ENCODE measurements at places on chromosomes 2 and 18. TPM values are rescaled to one million over a fixed set of nuclear protein-coding genes. Genes with fewer than 3 reads are reported as not detected.
A peak's percentile ranks its signal among the peaks of the same experiment; 100 is the strongest.

Gene HOXD3
- total RNA-seq = not detected

Gene EN1
- not detected for total RNA-seq

DNA sequence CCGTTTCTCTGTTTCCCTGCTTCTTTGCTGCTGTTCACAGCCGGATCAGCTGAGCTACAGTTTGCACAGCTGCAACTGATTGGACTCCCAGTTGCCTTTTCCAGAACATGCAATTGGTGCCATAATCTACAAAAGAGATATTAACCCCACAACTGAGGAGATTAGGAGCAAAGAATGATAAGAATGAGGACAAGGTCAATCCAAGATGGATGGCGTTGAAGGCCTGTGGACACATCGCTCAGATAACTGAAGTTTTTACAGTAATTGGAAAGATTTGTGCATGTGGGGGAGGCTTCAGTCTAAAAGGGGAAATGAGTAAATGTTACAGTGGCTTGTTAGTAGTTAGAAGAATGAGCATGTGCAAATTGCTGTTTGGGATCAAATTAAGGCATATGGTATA, 263.2 kb downstream of the TGIF1 start:
- no peak overlapping the region for H3K4me3 ChIP-seq
- peaks cover 50% of the 10 kb centered on the region for H3K27me3 ChIP-seq
- H3K4me1 ChIP-seq = peaks cover 8% of the 10 kb centered on the region
- H3K27ac ChIP-seq = peak overlapping the region; percentile 2
- no peak for DNase-seq

- H3K4me3 ChIP-seq = no peak overlapping the region
- no peak for DNase-seq
- no peaks in the 10 kb centered on the region for H3K27me3 ChIP-seq
- H3K36me3 ChIP-seq = no peaks in the 10 kb centered on the region
- H3K27ac ChIP-seq = no peak overlapping the region
These were observed 114.2 kb upstream of the ID2 start for GRCh38 chr2:8567469-8568260.

Gene IL1A
- 0.44 TPM for total RNA-seq

Gene NTSR2
- not detected for total RNA-seq

- H3K27me3 ChIP-seq = peaks cover 4% of the 10 kb centered on the region
- peak overlapping the region; percentile 94 for H3K4me3 ChIP-seq
- DNase-seq = no peak
- H3K36me3 ChIP-seq = peaks cover 2% of the 10 kb centered on the region
- peak overlapping the region; percentile 90 for H3K27ac ChIP-seq
These were observed 828 bp downstream of the DYNC1I2 start for GRCh38 chr2:171688129-171688465.

DNA sequence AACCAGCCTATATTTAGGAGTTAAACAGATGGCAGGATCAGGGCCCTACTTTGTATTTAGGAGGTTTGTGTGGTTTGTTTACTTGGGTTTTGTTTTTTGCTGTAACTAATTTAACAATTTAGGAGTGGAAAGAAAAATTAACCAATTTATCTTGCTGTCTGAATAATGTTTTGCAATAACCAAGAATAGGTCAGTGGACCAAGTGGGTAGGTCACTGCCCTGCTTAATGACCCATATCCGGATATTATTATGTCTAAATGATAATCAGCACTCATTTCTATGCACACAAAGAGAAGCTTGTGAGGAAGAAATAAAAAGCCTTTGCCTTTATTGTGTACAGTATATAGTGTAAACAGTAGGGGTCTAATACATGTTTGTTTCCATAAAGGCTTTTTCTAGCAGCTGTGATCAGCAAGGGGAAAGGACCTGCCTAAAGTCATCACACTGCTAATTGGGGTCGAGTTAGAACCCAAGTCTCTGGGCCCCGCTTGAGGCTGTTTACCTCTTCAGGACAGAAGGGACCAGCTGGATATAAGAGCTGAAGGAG, 76.6 kb downstream of the TGOLN2 start:
- DNase-seq = no peak
- H3K27ac ChIP-seq = no peak overlapping the region
- H3K4me3 ChIP-seq = no peak overlapping the region

DNA sequence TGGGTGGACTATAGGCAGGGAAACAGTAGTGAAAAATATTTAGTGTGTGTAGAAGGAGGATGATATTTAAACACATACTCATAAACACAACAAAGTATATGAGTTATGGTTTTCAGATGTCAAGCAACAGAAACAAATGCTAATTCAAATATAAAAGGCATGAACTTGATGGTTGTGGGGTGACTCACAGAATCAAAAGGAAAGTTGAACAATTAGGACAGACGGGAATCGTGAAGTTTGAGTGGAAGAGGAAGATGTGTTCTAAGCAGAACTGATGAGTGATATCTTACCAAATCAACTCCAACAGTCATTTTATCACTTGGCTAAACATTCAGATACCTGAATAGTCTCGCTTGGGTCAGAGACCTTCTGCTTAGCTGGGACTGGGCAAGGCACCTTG, 53.6 kb upstream of the ITGA6 start:
- no peaks in the 10 kb centered on the region for H3K36me3 ChIP-seq
- peaks cover 29% of the 10 kb centered on the region for H3K27me3 ChIP-seq
- no peaks in the 10 kb centered on the region for H3K4me1 ChIP-seq
- DNase-seq = no peak

Gene GALNT13
- total RNA-seq = not detected

DNA sequence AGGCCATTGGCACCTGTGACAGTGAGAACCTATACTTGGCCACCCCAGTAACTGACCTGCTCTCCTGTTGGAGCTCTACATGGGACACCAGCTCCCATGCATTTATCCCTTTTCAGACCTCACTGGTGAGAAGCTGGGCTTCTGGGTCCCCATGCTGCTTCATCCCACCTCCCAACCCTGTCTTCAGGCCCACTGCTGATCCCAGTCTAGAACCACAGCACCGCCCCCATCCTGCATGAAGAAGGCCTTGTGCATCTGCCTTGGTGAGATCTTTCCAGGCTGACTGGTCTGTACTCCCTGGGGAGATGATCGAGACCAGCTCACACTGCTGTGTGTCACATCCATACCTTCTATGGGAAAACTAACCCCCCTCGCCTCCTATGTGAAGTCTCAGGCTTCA, 22.7 kb downstream of the TTC32 start:
- H3K27ac ChIP-seq = no peak overlapping the region
- no peaks in the 10 kb centered on the region for H3K27me3 ChIP-seq
- no peaks in the 10 kb centered on the region for H3K36me3 ChIP-seq
- no peak for DNase-seq

GRCh38 chr2:96760986-96761832, 507 bp downstream of the CNNM4 start:
- peaks cover 34% of the 10 kb centered on the region for H3K4me1 ChIP-seq
- no peaks in the 10 kb centered on the region for H3K27me3 ChIP-seq
- peak overlapping the region; percentile 94 for H3K27ac ChIP-seq
- H3K36me3 ChIP-seq = no peaks in the 10 kb centered on the region

Gene LONRF2
- total RNA-seq = 0.18 TPM

- peaks cover 1% of the 10 kb centered on the region for H3K36me3 ChIP-seq
- no peaks in the 10 kb centered on the region for H3K27me3 ChIP-seq
- H3K4me3 ChIP-seq = no peak overlapping the region
These were observed 23.9 kb downstream of the NOL10 start for GRCh38 chr2:10665833-10666232.

Gene OXER1
- 0.25 TPM for total RNA-seq

DNA sequence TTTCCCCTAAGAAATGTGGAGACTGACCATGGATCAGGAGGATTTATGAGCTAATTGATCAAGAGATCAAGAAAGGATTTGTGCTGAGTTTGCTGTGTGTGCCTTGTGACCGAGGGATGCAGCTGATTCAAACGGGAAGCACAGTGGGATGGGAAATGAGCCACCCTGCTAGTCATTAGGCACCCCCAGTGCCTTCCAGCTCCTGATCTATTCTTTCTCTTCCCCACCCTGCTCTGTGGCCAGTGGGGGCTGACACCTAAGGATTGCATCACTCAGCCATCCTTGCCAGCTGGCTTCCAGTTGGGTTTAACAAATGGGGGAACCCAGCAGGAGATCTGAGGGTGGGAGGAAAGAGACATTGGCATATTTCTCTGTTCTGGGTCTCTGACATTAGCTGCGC, 132.2 kb upstream of the CXCR4 start:
- DNase-seq = no peak
- no peaks in the 10 kb centered on the region for H3K27me3 ChIP-seq
- H3K4me3 ChIP-seq = no peak overlapping the region
- peaks cover 17% of the 10 kb centered on the region for H3K4me1 ChIP-seq

DNA sequence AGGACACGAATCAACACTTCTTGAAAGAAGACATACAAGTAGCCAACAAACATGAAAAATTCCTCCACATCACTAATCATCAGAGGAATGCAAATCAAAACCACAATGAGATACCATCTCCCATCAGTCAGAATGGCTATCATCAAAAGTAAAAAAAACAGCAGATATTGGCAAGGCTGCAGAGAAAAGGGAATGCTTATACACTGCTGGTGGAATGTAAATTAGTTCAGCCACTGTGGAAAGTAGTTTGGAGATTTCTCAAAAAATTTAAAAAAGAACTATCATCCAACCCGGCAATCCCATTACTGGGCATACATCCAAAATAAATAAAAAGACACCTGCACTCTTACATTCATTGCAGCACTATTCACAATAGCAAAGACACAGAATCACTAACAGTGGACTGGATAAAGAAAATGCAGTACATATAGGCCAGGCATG, 78.7 kb downstream of the GRB14 start:
- H3K27ac ChIP-seq = no peak overlapping the region
- no peaks in the 10 kb centered on the region for H3K4me1 ChIP-seq
- H3K36me3 ChIP-seq = no peaks in the 10 kb centered on the region
- no peak overlapping the region for H3K4me3 ChIP-seq
- no peak for DNase-seq

Gene RRM2
- 0.32 TPM for total RNA-seq

- no peak overlapping the region for H3K27ac ChIP-seq
- H3K36me3 ChIP-seq = peaks cover 2% of the 10 kb centered on the region
- H3K4me1 ChIP-seq = no peaks in the 10 kb centered on the region
- no peak overlapping the region for H3K4me3 ChIP-seq
These were observed 4.4 kb downstream of the NEB start for GRCh38 chr2:151729837-151730236.

GRCh38 chr2:237661799-237662328, 34.5 kb downstream of the LRRFIP1 start:
- H3K4me1 ChIP-seq = peaks cover 12% of the 10 kb centered on the region
- H3K27me3 ChIP-seq = peaks cover 15% of the 10 kb centered on the region
- no peak for DNase-seq
- peaks cover 2% of the 10 kb centered on the region for H3K36me3 ChIP-seq

GRCh38 chr2:126616606-126617069, 39.3 kb upstream of the GYPC start:
- H3K4me1 ChIP-seq = no peaks in the 10 kb centered on the region
- H3K27me3 ChIP-seq = peaks cover 9% of the 10 kb centered on the region
- DNase-seq = no peak
- no peak overlapping the region for H3K27ac ChIP-seq

DNA sequence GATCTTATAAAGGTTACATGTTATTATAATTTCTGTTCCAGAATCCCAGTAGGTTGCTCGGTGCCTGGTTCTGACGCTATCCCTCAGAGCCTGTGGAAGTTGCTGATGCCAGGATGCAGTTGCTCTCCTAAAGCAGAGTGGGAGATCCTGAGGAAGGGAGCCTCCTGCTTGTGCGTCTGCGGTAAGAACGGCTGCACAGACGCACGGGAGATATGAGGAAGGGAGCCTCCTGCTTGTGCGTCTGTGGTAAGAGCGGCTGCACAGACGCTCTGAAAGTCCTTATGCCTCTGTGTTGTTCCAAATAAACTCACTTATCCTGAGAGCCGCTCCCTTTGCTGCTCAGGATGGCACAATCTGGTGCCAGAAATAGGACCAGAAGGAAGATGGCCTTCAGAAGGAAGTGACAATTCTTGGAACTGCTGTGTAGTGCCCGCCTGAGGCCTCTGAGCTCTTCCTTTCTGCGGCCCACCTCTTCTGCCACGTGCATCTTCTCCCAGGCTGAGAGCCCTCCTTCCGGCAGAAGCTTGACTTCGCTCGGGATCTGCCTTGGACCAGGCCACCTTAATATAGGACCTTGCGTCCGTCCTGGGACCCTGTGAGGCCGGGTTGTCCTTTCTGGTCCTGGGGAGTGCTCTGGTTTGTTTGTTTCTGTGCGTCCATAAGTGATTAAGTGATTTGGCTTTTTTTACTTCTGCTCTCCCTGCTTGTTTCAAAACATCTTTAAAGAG, 89.5 kb downstream of the RTP5 start:
- no peak overlapping the region for H3K27ac ChIP-seq
- DNase-seq = no peak
- no peaks in the 10 kb centered on the region for H3K27me3 ChIP-seq
- peaks cover 11% of the 10 kb centered on the region for H3K4me1 ChIP-seq
- peaks cover 8% of the 10 kb centered on the region for H3K36me3 ChIP-seq

Gene GPR39
- 0.10 TPM for total RNA-seq

Gene SLC66A3
- total RNA-seq = 20.8 TPM

Gene VWA3B
- not detected for total RNA-seq

- no peaks in the 10 kb centered on the region for H3K27me3 ChIP-seq
- peaks cover 3% of the 10 kb centered on the region for H3K36me3 ChIP-seq
- no peak for DNase-seq
- H3K4me1 ChIP-seq = peaks cover 16% of the 10 kb centered on the region
- H3K4me3 ChIP-seq = peak overlapping the region; percentile 74
- peak overlapping the region; percentile 90 for H3K27ac ChIP-seq
These were observed 64.3 kb upstream of the STAT1 start for GRCh38 chr2:191078165-191078867.

Gene WIPF1
- 368 TPM for total RNA-seq

Gene NDC80
- 9.6 TPM for total RNA-seq

- H3K4me3 ChIP-seq = no peak overlapping the region
- no peaks in the 10 kb centered on the region for H3K27me3 ChIP-seq
- no peak for DNase-seq
- H3K36me3 ChIP-seq = no peaks in the 10 kb centered on the region
These were observed 34.5 kb downstream of the FARP2 start for GRCh38 chr2:241390301-241391206.

DNA sequence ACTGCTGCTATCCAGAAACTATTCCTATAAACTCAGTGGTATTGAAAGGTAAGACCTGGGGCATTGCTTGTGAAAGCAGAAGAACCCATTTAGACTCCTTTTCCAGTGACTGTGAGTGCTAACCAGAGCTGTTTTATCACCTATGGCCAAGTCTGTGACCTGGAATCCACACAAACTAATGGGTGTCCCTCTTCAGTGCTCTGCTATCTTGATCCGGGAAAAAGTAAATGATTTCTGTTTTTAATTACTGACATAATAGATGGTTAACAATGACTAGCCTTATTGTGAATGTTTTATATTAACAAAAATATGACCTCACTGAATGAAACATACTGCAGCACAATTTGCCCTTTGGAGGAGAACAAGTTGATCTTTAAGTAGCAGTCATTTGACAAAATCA, 251.6 kb upstream of the MC4R start:
- DNase-seq = no peak
- H3K27me3 ChIP-seq = no peaks in the 10 kb centered on the region
- H3K27ac ChIP-seq = no peak overlapping the region
- H3K4me3 ChIP-seq = no peak overlapping the region

DNA sequence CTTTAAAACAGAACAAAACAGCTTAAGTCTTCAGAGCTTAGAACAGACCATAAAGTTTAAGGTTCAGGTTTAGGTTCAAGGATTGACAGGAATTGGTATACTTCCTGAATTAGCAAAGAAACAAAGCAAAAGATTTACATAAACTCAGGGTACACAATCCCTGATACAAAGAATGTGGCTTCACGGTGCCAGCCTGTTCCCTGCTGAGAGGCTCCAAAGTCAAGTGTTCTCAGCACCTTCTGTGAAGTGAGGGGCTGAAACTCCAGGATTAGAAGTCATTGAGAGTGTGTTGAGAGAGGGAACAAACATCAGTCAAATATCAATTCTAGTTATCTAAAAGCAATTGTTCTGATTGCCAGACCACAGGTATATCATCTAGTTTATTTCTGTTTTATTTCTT, 35.7 kb downstream of the DYNAP start:
- H3K36me3 ChIP-seq = no peaks in the 10 kb centered on the region
- no peaks in the 10 kb centered on the region for H3K4me1 ChIP-seq
- H3K27me3 ChIP-seq = peaks cover under 1% of the 10 kb centered on the region

Measured in T-helper 17 cell (primary cell).